ENCODE measurements at places on chromosomes 7 and 10.

DNA sequence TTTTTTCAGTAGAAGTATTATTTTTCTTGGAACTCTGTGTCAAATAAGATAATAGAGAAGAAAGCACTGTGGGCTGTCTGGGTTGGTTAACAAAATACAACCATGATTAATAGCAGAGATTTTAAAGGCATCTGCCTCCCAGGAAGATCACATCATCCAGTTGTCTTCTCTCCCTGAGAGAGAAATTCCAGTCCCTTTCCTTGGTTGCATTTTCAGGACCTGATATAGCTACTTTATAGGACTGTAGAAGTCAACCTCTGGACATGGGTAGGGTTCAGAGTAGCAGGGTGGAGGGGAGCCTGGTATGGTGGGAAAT lies 309.9 kb upstream of the IGFBP3 start:
- no peak for DNase-seq

DNA sequence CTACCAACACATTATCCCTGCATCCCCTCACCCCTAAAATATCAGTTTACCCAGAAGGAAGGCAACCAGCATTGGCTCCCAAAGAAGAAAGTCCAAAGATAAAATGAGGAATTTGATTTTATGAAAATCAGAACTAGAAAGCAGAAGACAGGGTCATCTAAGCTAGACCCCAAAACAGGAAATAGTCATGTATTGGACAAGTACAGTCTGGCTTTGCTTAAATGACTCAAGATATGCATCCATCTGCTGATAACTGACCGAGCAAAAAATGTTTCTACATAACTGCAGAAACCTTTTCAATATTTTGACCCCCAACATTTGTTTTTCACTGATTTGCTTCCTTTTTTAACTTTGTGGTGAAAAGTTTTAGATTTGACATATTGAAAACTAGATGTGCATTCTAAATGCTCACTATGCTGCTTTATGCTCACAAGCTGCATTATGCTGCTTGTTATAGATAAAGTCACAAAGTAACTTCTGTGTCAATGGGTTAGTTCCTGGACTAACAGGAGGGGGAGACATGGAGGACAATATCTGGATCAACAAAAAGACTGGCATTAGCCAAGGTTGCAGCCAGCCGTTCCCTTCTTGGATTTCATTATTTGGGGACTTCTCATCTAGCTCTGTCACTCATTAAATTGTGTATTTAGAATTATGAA lies 227.0 kb downstream of the INHBA start:
- DNase-seq: no peak

- no peak for DNase-seq
These were observed 91.0 kb upstream of the COL1A2 start for GRCh38 chr7:94303695-94304094.

GRCh38 chr7:111518264-111518663 lies 44.0 kb downstream of the IMMP2L start:
- DNase-seq: no peak

DNA sequence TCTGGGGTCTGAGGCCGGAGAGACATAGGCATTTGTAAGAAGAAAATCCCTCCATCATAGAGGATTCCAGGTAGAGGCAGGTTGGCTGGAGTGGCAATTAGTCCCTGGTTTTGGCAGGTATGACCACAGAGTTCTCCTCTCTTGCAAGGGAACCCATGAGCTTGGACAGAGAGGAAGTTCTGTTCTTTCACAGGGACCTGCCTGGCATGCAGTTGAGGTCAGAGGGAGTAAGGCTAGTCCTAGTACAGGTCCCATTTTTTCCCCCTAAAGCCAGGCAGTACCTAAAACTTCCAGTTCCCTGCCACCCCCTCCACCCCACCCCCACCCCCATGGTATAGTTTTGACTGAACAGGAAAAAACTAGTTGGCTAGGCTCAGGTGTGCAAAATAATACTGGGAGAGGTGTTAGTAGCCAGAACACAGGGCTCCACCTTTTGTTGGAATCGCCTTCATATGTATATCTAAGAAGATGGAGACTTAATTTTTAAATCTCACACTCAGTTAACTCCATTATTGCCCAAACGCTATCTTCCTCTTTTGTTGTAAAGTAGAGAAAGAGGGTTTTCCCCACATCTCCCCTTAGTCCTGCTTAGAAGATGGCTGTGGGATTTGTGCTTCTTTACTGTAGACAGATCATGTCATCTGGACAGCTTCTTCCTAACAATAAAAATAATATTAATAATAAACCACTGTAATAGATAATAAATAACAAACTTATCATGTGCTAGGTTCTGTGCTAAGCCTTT lies 188.1 kb downstream of the TCF7L2 start:
- DNase-seq: no peak

DNA sequence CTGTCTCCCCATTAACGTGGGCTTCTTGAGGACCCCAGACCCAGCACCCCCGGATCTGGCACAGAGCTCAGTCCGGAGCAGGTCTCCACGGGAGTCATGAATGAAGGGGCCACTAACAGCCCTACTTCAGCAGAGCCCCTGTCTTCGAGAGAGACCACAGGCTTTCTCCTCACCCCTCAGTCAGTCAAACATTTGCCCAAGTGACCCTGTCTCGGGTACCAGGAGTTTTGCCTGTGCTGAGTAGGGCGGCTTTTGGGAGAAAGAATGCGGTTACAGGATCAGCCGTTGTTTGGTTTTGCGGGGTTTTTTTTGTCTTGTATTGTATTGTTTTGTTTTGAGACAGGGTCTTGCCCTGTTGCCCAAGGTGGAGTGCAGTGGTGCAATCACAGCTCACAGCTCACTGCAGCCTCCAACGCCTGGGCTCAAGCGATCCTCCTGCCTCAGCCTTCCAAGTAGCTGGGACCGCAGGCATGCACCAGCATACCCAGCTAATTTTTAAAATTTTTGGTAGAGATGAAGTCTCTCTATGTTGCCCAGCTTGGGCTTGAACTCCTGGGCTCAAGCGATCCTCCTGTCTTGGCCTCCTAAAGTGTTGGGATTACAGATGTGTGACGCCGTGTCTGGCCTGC lies 16.5 kb downstream of the ADAP1 start:
- no peak for DNase-seq

DNA sequence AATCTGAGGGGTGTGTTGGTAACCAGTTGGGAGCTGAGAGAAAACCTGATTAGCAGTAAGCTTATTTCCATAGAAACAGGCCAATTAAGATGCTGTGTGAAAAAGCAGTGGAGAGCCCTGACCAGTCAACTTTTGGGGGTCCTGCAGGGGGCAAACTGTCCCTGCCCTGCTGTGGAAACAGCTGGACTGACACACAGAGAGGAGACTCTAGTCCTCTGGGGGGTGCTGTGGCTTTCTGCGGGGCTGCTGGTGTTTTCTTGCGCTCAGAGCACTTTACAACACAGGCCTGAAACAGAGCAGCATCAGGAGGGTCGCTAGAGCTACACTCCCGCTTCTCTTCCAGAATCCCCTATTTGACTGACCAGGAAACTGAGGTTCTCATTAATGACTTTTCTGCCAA lies 546.9 kb upstream of the GALNT17 start:
- DNase-seq: no peak
